Activated T-helper 17 cell treated with anti-CD3 and anti-CD28 coated beads, Interleukin-2, amount 50 U/mL, for 72 hours (primary cell): ENCODE measurements at places on chromosomes 6 and 20.

DNA sequence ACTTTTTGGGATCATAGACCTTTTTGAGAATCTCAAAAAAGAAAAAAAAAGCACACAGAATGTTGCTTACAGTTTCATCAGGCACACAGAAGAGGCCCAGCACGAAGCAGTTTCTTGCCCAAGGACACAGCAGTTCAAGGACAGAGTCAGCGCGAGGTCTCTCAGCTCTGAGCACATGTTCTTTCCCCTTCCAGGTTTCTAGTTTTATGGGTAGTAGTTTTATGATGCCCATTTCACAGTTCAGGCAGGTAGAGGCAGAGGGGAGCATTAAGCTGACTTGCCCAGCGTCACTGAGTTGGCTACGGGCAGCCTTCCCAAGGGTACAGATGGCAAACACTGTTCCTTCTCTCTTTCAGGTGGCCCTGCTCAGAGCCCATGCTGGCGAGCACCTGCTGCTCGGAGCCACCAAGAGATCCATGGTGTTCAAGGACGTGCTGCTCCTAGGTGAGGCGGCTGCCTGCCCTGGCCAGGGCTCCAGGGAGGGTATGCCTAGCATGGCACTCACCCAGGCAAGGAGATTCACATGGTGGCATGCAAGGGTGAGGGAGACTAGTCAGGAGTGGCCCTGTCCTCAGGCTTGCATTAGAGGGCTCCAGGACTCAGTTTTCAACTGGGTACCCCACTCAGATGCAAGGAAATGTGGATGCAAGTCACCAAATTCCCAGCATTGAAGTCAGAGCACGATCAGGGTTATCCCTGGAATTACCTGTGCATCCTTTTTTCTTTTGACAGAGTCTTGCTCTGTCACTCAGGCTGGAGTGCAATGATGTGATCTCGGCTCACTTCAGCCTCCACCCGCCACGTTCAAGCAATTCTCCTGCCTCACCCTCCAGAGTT is 57.4 kb upstream of the TTPAL start:
- ATAC-seq, result no peak

- ATAC-seq, result peak; percentile 85
Observed at GRCh38 chr20:53448875-53449274, 144.8 kb downstream of the ZNF217 start.

GRCh38 chr6:20092071-20092566 is 120.2 kb downstream of the MBOAT1 start:
- no peak for ATAC-seq

DNA sequence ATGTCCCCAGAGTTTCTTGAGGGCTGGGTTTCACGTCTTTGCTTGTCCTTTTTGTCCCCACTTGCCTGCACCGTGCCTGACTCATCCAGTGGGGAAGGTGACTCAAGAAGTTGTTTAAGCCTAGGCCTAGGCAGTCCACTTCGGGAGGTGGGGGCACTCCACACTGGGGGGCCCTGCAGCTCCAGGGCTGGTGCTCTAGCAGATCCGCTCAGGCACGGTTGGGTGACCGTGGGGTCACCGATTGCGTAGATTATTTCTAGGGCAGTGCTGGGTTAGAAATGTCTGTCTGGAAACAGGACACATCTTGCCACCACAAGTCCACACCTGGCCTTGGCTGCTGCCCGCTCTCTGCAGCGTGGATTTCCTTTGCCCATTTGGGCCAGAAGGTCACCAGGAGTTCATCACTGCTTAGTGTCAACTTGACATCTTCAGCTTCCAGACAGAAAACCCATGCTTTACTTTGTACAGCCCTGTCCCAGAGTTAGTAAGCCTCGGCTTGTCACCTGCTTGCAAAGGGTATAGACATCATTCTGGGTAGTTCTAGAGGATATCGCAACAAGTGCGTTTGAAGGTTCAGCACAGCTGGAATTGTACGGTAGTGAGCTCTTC is 13.6 kb upstream of the C20orf144 start:
- peak; percentile 18 for ATAC-seq

DNA sequence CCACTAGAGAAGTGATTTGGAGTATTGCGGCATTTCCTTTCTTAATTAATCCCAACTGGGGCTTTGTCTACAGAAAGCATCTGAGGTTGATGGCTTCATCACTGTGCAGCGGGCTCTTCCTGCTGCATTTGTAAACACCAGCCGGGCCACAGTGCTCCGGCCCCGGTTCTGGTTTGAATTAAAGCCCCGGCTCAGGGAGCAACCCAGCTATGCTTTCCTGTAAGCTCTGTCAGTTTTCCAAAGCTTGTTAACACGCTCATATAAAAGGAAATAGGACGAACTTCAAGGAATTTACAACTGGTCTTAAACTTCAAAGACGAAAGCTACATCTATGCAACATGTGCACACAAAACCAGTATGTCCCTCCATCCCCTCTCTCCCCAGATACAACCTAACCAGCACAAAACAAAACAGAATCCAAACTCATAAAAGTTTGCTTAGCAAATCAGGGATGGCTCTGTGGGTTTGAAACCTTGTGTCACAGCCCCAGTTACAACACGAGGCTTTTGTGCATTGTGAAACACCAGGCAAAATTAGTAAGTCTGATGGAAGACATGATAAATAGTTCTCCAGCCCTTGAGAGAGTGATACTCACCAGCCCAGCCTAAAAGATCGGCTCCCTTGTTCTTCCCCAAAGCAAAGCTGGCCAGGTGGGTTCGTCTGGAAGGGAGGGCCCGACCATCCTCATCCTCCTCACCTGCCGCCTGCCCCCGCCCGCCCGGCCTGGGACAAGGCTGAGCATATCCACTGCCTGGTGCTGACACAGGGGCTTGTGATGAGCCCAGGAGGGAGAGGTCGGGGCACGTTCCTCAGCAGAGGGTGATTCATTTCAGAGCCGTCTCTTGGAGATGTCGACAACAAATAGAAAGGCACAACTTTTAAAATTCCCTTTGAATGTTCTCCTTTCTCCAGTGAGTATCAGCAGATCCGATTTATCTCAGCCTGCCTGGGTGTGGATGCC is 197.9 kb downstream of the TFAP2C start:
- no peak for ATAC-seq

DNA sequence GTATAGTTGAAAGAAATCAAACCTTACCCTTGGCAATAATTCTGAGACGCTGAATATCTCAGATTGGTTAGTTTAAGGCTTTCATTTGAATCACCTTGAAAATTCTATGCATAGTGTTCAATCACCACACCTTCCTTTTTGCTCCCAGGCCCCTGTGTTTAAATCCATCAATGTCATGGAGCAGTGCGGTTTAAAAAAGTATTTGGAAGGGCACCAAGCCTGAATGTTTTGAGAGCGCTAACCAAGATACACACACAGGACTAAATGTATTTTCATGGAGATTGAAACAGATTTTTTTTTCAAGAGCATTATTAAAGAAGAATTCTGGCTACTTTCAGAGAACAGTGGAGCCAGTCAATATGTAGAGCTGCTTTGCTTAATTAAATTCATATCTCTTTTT is 195.7 kb downstream of the CENPW start:
- no peak for ATAC-seq

- ATAC-seq, result no peak
Observed at GRCh38 chr20:17966432-17967310, 1.9 kb downstream of the SNX5 start.

- ATAC-seq, result no peak
Observed at GRCh38 chr6:47535316-47536225, 58.0 kb downstream of the CD2AP start.

DNA sequence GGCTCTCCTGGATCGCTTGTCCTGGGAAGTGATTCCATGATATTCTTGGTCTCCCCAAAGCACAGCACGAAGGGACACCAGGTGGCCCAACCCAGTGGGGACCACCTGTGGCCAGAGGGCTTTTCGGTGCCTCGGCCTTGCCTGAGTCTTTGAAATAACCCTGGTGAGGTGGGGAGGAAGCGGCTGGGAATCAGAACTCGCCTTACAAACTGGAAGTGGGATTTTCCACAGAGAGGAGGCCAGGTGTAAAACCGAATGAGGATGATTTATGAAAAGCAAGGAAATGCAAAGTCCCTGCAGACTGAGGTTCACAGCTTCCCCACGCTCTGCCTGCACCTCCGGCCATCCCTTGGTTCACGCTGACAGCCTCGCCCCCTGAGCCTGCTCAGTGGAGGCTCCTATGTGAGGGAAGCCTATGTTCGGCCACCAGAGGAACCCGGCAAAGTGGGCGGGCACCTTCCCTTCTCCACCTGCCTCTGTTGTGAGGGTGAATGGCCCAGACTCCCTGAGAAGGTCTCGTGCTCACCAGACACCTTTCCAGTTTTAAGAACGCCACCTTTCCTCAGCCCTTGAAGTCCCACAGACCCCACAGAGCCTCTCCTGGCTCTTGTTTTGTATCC is 133.8 kb upstream of the CST7 start:
- no peak for ATAC-seq

- no peak for ATAC-seq
Observed at GRCh38 chr6:47116606-47117005, 74.5 kb upstream of the ADGRF1 start.

- ATAC-seq, result no peak
Observed at GRCh38 chr20:25744261-25744660, 47.6 kb upstream of the ZNF337 start.

DNA sequence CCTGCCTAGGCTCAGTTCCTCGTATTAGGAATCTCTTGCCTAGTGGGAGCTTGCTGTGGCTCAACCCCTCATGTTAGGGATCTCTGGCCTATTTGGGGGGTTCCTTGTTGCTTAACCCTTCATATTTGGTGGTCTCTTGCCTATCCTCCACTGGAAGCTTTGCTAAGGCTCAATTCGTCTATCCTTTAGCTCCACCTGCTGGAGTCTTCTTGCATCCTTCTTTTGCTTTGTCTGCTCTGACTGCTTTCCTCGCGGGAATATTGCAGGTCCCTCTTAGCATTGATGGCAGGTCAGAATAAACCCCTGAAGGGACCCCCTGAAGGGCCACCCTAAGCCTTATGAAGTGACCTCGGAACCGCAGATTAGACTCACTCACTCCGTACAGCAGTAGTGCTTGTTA is 203.0 kb upstream of the TBX18 start:
- ATAC-seq, result no peak

- peak; percentile 51 for ATAC-seq
Observed at GRCh38 chr20:51326201-51326819, 216.2 kb downstream of the NFATC2 start.

DNA sequence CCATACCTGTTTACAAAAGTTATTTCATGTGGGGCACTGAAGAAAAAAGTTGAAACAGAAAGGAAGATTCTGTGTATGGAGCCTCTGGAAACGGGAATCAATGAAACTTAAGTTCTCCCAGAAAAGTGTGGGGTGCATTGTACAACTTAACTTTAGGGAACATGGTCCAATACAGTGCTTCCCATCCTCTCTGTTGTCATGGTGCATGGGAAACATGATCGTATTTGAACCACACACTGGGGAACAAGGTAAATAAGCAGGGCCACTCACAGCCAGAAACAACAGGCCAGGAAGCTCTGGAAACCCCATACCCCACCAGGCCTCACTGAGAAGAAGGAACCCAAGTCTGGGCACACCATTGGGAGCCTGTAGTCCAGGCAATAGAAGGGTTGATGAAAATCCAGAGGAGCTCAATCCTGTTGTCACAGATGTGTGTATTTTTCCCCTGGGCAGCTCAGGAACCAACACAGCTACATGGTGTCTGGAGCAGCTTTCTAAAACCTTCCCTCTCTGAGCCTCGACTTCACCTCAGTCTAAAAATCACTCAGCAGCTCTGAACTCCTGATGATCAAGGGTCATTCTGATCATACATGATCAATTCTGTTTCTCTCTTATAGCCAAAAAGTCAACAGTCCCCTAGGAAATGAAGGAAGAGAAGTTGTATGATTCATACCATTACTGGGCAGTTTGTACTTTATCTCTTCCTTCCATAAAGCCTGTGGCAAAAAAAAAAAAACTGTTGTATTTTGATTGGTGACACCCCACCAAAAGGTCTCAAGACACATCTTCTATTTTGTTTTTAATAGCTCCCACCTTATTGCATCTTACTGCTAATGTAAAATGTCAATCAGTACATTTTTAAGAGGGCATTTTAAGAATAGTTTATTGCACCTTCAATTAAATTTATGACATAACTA is 198.5 kb upstream of the TAB2 start:
- ATAC-seq, result no peak

DNA sequence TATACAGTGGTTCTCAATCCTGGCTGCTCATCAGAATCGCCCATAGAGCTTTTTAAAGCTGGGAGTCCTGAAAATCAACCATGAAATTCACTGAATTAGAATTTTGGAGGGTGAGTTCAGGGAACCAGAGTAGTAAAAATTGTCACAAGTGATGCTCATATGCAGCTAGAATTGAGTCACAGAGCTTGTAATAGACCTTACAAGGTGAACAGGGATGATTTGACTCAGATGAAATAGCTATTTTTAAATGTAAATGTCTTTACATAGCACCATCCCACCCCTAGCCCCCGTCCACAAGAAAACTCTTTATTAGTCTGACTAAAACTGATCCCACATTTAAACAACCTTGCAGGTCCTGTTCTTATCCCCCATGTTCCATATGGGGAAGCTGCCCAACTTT is 531.7 kb downstream of the LMBRD1 start:
- no peak for ATAC-seq

GRCh38 chr20:10788055-10788454 is 114.3 kb upstream of the JAG1 start:
- ATAC-seq, result no peak

DNA sequence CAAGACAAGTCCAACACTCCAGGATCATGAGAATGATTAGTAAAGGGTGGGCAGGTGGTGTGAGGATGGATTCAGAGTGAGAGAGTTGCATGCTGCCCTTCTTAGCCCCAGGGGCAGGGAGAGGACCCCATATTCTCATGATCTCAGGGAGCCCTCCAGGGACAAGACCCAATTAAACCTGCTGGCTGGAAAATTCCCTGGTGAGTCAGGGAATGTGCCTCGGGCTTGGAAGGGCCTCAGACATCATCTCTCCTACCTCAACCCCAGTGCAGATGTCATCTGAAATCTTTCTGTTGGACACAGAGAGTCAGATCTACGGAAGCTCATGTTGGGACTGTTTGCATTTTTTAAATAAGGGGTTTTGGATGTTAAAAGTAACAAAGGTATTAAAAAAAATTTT is 9.2 kb upstream of the SIRPD start:
- ATAC-seq, result no peak

GRCh38 chr20:47040506-47041125 is 146.0 kb downstream of the EYA2 start:
- no peak for ATAC-seq

DNA sequence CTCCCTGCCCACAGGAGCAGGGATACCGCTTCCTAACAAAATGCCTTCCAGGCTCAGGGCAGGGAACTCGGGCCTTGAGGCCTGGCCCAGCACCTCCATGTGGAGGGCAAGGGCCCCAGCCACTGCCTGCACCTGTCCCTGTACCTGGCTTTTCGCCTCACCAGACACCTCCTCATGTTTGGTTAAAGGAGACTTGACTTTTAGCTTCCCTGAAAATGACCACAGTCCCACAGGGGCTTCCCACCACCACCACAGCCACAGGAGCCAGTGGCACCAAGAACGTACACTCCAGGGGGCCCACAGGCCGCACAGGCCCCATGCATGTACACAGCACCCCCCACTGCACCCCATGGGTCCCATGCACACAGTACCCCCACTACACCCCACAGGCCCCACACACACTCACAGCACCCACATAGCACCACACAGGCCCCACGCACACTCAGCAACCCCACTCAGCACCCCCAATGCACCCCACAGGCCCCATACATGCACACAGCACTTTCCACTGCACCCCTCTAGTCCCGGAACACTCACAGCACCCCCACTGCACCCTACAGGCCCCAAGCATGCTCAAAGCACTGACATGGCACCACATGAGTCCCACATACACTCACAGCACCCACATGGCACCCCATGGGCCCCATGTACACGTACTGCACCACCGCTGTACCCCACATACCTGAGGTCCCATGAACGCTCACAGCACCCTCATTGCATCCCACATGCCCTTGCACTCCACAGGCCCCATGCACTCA is 86.5 kb downstream of the GINS1 start:
- ATAC-seq, result no peak

GRCh38 chr6:127092466-127092865 is 26.0 kb upstream of the RSPO3 start:
- no peak for ATAC-seq
